ENCODE measurements at places on chromosomes 4 and X. TPM values are rescaled to one million over a fixed set of nuclear protein-coding genes. Genes with fewer than 3 reads are reported as not detected.
A peak's percentile ranks its signal among the peaks of the same experiment; 100 is the strongest.

Gene TGIF2LX
- not detected for total RNA-seq

GRCh38 chrX:65745427-65745826, 78.0 kb downstream of the MSN start:
- no peak for DNase-seq

DNA sequence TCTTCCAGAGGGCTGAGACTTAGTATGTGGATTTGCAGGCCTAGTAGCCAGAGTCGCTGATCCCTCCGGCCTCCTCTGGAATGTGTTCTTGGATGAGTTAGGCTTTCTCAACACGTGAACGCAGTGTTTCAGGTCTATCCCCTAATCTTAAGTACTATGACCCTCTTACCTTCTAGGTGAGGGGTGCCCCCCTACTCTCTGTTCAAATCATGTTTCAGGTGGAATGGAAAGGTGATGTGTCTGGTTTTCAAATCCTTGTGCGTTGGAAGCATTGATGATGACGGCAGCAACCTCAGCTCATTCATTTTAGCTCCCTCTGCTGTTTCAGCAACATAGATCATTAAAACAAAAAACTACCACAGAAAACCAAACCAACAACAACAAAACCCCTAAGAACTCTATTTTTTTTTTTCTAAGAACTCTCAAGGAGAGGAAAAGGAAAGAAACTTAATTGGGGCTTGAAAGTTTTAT, 56.4 kb downstream of the RWDD4 start:
- DNase-seq: no peak

GRCh38 chr4:3706111-3706511, 60.1 kb upstream of the ADRA2C start:
- no peak for DNase-seq

- no peak for DNase-seq
Observed at GRCh38 chr4:181728305-181728966, 514.8 kb upstream of the TENM3 start.

DNA sequence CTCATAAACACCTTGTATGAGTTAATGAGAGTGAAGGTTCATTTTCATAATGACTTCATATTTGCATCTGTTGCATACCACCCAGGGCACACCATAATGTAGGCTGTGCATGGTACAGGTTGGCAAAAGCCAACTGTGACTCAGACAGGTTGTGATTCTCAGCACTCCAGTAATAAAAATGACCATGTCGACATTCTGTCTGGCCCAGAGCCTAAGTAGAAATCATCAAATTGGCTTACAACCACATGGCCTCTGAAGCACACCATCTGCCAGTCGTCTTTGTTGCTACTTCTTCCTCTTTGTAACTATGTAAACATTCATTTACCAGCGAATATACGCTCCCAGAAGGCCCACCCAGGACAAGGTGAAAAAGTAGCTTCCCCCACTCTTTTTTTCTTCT, 459.5 kb downstream of the GASK1B start:
- DNase-seq: no peak

DNA sequence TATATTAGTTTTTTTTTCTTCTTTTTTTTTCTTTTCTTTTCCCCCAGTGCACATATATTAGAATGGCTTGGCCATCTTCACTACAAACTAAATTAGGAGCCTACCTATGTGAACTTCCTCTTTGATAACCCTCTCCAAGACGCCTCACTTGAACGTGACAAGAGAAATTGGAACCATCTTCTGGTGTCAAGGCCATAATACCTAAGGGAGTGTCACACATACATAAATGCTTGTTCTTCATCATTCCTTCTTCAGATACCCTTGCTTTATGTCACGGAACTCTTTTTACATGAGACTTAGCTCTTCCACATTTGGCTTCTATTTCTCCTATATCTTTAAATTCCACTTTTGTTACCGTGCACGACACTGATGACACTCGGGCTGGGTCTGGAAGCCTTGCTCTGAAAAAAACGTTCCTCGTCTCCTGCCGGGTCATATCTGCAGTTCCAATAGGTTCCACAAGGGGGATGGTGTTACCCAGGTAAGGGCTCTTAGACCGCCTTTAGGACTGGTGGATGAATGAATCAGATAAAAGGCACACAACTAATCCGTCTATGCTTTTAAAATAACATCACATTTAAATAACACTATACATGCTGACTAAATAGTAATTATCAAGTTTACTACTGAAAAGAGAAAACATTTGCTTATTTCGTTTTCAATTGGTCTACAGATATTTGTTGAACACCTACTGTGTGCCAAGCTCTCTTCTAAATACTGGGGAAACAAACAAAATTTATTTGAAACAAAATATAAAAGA, 19.9 kb downstream of the DGAT2L6 start:
- no peak for DNase-seq

DNA sequence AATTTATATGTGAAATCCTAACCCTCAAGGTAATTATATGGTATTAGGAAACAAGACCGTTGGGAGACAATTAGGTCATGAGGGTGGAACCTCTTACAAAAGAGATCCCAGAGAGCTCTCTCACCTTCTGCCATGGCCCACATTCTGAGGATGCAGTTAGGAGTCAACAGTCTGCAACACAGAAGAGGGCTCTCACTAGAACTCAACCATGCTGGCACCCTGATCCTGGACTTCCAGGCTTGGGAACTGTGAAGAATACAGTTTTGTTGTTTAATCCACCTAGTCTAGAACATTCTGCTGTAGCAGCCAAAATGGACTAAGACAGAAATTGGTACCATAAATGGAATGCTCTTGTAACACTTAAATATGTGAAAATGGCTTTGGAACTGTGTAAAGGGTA, 278.8 kb upstream of the GALNTL6 start:
- no peak for DNase-seq

- DNase-seq: no peak
Observed at GRCh38 chrX:34563804-34564203, 93.3 kb downstream of the TMEM47 start.

Gene EGFL6
- 1.6 TPM for total RNA-seq

DNA sequence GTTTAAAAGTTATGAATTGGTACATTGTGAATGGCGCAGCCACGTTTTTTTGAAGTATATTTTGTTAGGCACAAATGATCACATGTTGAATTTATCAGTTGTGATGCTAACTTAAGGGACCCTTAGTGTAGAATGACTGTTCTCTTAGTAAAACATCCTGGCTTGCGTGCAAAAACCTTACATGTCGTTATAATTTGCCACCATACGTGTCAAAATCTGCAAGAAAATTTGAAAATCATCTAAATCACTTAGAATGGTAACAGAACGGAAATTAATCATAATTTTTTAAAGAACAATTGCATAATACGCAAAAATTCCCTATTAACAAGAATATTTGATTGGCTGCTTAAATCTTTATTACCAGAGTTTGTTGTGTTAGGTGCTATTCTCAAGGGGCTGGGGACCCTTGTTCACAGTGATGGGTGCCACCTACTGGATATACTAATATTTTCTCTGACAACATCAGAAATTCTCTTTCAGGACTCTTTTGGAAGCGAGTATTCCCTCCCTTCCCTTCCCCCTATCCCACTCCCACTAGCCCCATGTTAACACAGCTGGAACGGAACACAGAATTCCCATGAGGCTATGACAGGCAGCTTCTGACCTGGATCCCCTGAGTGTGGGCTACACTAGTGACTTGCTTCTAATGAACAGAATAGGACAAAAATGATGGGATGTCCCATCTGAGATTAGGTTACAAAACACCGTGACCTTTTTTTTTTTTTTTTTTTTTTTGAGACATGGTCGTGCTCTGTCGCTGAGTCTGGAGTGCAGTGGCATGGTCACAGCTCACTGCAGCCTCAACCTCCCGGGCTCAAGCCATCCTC, 71.8 kb downstream of the SUPT20HL2 start:
- DNase-seq: no peak

DNA sequence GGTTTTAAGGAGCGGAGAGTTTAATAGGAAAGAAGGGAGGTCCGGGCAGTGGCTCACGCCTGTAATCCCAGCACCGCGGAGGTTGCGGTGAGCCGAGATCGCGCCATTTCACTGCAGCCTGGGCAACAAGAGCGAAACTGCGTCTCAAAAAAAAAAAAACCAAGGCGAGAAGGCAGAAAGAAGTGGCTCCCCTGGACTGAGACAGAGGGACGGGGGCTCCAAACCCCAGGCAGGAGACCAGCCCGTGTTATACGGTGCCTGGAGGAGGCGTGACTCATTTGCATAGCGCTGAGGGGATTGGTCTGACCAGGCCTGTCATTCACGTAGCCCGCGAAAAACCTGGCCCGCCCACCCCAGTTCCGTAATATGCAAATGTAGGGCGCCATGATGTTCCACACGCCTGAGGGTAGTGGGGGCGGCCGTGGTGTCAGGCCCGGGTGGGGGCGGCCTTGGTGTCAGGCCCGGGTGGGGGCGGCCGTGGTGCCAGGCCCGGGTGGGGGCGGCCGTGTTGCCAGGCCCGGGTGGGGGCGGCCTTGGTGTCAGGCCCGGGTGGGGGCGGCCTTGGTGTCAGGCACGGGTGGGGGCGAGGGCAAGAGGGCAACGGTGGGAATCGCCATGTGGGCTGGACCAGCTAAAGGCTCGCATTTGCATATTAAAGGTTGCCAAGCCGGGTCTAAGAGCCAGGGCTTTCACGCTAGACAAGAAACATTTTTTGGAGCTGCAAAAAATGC, 2.1 kb downstream of the PLCXD1 start:
- peak; percentile 93 for DNase-seq

DNA sequence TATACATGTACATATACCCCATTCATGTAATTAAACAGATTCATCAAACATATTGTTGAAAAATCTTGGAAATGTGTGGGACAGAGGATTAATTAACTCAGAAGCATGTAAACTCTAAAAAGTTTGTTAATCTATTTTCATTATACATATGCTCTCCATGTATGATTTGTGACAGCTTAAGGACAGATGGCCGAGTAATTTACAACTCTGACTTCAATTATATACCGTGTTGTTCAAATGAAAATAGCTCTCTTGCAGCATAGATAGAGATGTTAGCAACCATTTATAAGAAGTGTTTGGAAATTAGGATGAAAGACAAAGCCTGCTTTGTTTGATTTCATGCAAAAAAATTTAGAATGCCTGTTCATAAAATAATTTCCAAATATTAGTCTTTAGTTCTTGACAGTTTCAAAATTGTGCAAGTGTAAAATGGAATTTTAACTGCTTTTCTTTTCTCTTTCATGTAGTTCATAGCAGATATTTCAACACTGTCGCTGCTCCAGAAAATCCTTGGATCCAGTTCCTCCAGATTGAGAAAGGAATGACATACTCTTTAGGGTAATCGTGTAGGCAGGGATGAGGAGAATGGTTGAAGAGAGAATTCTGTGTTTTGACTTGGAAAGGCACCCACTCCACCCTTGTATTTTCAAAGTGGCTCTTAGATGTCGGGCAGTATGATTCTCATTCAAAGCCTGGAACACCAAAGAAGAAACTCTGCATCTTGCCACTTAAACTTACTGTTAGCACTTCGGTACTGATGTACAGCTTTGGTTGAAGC, 23.1 kb downstream of the AFF2 start:
- DNase-seq: no peak

DNA sequence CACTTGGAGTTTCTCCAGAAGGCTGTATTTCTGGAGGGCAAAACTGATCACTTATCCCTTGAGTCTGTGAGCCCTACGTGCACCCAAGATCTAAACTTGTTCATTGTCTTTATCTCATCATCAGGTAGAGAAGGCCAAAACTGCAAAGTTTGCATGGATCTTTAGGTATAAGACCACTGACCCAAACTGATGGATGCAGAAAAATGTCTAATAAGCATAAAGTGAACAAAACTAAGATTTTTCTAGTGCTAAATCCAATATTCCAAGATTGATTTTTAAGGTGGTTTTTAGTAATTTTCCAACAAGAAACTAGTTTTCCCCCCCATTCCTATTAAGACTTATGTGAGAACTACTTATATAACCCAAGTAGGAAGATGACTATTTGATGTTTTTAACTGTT, 2.0 kb downstream of the TMSB15A start:
- no peak for DNase-seq

GRCh38 chrX:68942840-68943239, 114.0 kb downstream of the EFNB1 start:
- no peak for DNase-seq

DNA sequence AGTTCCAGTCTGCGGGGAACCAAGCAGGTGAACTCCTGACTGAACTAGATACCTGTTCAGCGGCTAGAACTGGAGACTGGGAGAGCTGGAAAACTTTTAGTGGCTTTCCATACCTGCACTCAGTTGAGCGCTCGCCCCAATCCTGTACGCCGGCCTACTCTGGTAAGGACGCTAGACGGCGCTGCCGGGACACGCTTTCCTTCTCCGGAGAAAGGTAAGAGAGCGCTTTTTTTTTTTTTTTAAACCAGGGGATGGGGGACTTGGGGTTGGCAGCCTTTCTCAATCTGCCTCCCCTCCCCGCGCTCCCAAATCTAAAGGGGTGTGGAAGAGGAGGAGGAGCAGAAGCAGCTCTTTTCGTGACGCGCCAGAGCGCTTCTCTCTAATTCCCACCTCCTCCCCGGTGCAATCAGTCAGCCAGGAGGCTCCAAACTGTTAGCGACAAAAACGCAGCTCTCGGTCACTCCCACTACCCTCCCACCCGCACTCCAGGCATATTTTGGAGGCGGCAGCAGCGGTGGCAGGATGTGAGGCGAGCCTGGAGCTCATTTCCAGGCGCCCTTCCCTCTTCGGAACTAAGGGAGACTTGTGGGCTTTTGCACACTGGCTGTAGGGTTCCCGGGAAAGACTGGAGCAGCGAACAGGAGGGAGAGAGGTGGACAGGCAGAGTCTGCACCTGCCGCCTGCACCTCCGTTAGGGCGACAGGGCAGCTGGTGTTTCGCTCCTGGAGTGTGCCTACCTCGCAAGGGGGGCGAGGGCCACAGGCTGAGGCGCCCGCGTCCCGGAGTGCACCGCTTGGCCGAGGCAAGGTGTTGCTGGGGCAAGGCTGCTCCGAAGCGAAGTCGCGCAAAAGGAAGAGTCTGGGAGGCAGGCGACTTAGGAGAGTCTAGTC, at the start of gene IL1RAPL2:
IL1RAPL2 (plus strand) TSS at position 409 of the 890 bp plus-strand sequence.
- no peak for DNase-seq

Gene PRR32
- total RNA-seq: not detected

GRCh38 chr4:109294006-109294405, 8.5 kb downstream of the COL25A1 start:
- DNase-seq: no peak

Gene MOSPD2
- 39.5 TPM for total RNA-seq

- DNase-seq: no peak
Observed at GRCh38 chr4:101075536-101075935, 271.8 kb downstream of the PPP3CA start.

Gene UGT2A1
- total RNA-seq: not detected

Gene FGF13
- 10.4 TPM for total RNA-seq

- DNase-seq: peak; percentile 63
Observed at GRCh38 chr4:78059524-78059889, 2.4 kb downstream of the FRAS1 start.

Gene MORF4L2
- total RNA-seq: 224 TPM

DNA sequence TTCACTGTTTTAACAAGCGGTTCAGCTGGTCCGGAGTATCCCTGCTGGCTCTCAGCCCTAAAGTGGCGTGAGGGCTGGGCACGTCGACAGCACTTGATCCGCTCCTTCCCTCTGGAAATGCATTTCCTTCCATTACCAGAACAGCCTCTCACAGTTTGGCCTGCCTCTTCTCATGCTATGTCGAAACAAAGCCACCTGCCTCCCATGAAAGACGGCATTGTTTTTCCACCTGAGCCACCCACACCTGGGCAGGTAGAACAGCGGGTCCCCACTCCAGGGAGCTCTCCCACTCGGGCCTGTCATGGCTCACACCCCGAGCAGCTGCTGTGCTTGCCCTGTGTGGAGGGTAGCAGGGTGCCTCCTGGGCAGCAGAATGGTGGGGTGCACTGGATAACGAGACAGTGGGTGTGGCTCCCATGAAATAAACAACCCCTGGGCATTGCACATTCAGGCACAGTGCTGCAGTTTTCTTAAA, 86.2 kb downstream of the FHDC1 start:
- no peak for DNase-seq

Data from sciatic nerve (tissue), 2 donors.